ENCODE measurements at places on chromosomes 13 and 19. TPM values are rescaled to one million over a fixed set of nuclear protein-coding genes. Genes with fewer than 3 reads are reported as not detected.

The ZNF730 gene
- total RNA-seq = not detected

The VSTM2B gene
- not detected for total RNA-seq

The GNG7 gene
- total RNA-seq = 4.1 TPM

The TICAM1 gene
- 17.9 TPM for total RNA-seq

The GRIK5 gene
- 0.12 TPM for total RNA-seq

The ANO8 gene
- 21.5 TPM for total RNA-seq

The CEACAM7 gene
- not detected for total RNA-seq

The ITM2B gene
- 653 TPM for total RNA-seq

The EBI3 gene
- not detected for total RNA-seq

Measured in CD4-positive, alpha-beta memory T cell (primary cell).